ENCODE measurements at places on chromosomes 1 and 21.

GRCh38 chr1:228455715-228456114, 31.5 kb upstream of the RNF187 start:
- DNase-seq, result peak; percentile 36

GRCh38 chr1:1435106-1435903, at the start of gene VWA1:
TSS of gene VWA1 (plus strand) at chr1:1435690. CDS start at chr1:1435749, 59 bp downstream.
- peak; percentile 88 for DNase-seq

- no peak for DNase-seq
Measured at GRCh38 chr1:31697369-31697984, 6.3 kb downstream of the COL16A1 start.

- no peak for DNase-seq
Measured at GRCh38 chr1:35466120-35466519, 91.1 kb downstream of the KIAA0319L start.

DNA sequence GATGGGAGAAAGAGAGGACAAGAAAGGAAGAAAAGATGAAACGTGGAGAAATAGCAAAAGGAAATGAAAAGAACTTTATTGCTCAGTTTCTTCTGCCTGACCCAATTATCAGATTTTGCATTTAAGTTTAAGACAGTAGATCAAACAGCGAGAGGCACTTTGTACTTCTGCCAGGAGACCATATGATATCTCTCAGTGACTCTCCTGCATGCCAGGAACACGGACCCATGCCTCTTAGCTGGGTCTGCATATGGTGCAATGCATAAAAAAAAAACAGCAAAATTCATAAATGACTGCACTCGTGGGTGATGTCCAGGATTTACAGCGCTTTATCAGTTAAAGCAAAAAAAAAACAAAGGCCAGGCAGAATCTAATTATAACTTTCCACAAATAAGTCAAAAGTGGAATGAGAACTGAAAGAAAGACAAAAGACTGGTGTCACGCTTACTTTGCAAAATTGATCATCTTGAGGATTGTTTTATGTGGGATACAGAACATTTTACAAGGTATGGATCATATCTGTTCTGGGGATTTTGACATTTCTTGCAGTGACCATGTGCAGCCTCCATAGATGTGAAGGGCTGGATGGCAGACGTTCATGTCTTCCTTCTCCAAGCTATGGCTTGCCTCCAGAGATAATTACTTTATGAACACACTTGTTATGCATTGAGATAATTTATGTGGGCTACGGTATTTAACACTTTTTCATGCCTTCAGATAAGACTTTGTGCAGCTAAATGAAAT, 79.5 kb downstream of the RUNX1 start:
- no peak for DNase-seq

DNA sequence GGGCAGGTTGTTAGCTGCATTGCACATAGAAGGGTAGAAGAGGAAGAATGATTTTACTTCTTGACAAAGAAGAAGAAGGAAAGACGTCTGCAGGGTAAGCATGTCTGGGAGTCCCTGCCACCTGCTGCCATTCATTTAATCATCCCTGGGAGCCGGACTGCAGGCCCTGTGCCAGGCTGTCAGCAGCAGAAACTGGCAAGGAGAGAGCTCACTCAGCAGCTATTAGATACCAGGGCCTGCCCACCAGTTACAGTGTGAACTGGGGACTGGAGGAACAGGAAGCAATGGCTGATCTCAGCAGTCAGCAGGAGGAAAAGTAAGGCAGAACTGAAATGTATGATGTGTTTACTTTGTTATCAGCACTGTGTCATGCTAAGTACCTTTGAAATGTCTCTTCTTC, 75.7 kb upstream of the C1orf87 start:
- DNase-seq, result no peak

DNA sequence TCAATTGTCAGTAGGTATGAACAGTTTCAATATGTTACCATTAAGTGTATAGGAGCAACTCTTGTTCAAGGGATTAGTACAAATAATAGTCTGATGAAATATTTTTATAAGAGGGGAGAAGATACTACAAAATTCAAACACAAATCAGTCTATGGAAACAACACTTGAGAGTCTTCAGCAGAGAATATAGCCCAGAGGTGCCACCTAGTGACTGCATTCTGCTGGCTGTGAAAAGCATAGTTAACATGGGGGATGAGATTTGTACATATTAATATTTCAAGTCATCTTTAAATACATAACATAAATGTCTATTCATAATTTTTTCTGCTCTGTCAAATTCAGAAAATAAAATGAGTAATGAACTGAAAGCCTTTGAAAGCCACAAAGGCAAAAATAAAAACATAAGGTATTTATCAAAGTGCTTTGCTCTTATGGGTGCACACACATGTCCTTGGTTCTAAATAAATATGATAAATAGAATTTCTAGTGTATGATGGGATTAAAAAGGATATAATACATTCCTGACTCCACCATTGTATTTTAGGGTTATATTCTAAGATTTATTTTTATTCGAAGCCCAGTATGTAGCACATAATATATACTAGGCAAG, 440.9 kb upstream of the ZRANB2 start:
- DNase-seq, result peak; percentile 74

DNA sequence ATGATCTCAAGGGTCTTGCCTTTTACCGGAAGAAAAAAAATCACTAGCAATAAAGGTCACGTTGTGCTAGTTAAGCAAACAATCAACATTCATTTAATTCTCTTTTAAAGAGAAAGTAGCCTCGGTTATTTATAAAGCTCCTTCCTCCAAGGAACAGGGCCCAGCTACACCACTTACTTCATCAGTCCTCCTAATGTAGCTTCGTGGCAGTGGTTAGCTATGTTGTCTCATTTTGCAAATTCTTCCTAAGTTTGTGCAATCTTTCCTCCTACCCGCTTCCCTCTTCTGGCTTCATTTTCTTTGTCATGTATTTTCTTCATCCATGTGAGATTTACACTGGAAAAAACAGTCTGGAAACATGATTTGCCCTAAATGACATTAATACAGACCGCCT, 554.2 kb downstream of the NUF2 start:
- DNase-seq, result no peak

DNA sequence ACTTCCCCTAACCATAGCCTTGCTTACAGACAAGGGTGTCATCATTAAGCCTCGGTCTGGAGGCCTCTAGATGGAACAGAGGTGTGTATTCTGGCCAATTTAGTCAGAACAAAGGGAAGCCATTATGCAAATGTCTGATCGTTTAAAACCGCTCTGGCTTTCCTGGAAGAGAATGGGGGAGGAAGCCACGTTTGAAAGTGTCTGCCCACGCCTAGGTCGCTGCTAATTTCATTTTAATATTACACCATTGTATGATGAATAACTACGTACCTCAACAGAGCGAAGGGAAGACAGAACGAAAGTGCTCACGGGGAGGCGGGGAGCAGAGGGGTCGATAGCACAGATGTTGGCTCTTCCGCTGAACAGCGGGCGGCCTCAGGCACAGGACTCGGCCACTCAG, 41.1 kb upstream of the CSF3R start:
- DNase-seq, result no peak

GRCh38 chr1:218823291-218823900, 350.3 kb upstream of the LYPLAL1 start:
- no peak for DNase-seq

DNA sequence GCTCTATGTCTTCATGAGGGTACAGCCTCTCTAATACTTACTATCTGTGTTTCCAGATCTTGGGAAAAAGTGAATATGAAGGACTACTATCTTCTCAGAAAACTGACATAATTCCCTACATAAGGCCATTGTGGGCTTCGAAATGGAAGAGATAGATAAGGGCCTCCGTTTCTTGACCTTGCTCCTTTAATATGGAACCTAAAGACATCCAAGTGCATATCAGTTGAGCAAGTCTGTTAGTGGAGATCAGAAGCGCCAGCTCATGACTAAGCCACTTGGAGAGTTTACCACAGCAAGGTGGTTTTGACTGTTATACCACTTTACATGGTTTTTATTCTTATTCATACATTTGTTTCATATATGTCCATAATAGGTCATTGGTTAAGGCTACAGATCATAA, 35.3 kb upstream of the FCER1A start:
- no peak for DNase-seq

DNA sequence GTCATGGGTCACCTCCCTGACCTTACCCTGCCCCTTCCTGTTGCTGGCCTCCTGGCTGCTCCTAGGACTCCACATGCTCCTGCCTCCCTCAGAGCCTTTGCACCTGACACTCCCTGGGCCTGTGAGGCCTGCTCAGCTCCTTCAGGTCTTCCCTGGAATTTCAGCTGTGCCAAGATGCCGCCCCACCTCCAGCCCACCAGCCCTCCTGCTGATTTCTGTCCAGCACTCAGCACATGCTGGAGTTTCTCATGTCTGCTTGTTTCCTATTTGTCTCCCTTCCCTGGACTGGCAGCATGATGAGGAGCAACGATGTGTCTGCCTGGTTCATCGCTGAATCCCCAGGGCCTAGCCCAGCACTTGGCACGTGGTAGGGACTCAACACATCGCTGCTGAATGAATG, 3.0 kb downstream of the MFAP2 start:
- no peak for DNase-seq

DNA sequence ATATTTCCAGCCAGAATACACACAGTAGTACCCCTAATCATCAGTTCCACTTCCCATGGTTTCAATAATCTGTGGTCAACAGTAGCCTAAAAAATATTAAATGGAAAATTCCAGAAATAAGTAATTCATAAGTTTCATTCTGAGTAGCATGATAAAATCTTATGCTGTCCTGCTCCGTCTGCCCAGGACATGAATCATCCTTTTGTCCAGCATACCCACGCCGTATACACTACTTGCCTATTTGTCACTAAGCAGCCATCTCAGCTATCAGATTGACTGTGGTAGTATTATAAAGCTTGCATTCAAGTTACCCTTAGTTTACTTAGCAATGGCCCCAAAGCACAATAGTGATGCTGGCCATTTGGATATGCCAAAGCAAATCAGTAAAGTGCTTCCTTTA, 118.7 kb downstream of the SLC5A9 start:
- DNase-seq, result no peak

- DNase-seq, result peak; percentile 81
Measured at GRCh38 chr21:18369115-18369514, 34.5 kb downstream of the TMPRSS15 start.

Data from NCI-H82 (cell line).